ENCODE measurements at places on chromosomes 1 and 21. TPM values are rescaled to one million over a fixed set of nuclear protein-coding genes. Genes with fewer than 3 reads are reported as not detected.

DNA sequence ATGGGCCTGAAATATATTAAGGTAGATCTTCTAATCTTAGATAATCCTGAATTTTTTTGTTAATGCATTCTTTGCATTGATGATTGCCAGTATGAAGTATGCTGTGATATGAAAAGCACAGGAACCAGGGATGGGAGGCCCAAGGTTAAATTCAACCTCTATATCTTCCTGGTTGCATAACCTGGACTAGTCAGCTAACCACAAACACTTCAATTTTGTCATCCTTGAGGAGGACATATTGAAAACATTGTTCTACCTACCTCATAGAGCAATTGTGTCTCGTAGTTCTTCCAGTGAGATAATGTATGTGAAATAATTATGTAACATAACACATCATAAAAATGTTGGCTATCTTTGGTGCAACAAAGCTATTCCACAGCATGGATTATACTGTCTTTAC lies 25.6 kb downstream of the PDC start:
- DNase-seq: no peak

DNA sequence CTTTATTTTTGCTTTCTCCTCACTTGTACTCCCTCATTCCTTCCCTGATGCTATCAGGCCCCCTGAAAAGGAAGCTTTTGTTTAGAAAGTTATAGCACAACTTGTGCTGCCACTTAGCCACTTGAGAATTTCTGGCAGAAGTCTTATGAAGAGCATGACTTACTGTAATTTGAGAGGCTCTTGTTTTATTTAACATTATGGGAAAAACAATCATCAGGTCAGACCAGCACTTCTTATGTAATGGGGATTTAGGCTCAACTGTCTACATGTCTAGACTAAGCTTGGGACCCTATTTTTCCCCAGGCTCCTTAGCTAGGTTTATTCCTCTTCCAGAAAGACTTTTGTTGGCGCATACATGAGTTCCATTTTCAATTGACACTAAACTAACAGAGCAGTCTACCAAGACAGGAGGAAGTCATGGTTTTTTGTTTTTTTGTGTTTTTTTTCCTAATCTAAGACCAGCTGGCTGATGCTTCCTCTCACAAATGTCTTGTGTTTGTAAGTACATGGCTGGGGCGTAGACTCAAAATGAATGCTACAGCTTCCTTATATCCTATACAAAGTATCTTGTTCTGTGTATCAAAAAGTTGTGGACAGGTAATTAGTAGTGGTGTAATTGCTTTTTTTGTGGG lies 31.5 kb downstream of the TNFSF4 start:
- no peak for DNase-seq

GRCh38 chr1:111656086-111657017 lies 36.8 kb downstream of the RAP1A start:
- no peak for DNase-seq

DNA sequence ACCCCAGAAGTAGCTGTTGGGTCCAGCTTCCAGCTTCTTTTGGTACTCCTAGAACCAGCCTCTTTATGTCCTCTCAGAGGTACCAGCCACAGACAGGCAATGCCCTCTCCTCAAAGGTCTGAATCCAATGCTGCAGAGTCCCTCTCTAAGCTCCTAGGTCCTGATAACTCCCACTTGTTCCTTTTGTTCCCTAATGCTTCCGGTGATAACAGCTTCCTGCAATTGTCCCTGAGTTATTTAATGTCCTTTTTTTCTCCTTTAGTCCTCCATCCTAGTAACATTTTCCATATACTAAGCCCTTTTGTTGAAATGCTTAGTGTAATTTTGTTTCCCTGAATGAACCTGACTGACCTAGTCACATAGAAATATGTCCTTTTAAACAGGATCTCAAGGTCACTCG lies 201.7 kb upstream of the BEND5 start:
- no peak for DNase-seq

The OR10Z1 gene
- total RNA-seq: not detected

- no peak for DNase-seq
Measured at GRCh38 chr21:25732091-25732760, 2.5 kb downstream of the ATP5PF start.

- DNase-seq: no peak
Measured at GRCh38 chr1:147748676-147749350, 11.6 kb downstream of the GJA5 start.

GRCh38 chr1:202144402-202145067 lies at the start of gene ARL8A:
ARL8A (minus strand) TSS chr1:202144737; CDS start chr1:202144572, 165 bp downstream.
- peak; percentile 82 for DNase-seq

The TSSK3 gene
- 2.1 TPM for total RNA-seq
